ENCODE measurements at places on chromosomes 13 and 19.

DNA sequence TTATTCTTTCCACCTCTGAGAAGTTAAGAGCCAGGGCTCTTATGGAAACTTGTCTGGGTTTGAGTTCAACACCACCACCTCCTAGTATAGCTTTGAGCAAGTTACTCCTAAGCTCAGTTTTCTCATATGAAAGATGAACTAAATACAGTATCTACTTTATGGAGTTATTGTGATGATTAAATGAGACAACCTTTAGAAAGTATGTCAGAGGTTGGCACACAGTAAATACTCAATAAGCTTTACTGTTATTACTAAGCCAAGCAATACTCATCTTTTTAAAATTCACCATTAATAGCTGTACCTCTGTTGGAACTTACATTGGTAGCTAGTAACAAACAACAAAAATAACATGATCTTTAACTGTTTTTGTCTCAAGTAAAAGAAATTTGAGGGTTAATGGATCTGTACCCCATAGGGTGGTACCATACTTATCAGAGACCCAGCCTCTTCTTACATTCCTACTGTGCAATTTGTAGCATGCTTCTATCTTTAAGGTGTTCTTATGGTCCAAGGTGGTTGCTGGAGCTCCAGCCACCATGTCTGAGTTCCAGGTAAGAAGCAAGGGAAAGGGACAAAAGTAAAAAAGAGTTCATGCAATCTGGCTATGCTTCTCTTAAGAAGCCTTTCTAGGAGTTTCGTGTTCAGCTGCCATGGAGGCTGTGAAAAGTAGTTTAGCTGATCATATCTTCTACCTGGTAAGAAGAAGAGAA lies 24.1 kb upstream of the NDFIP2 start:
- no peak for DNase-seq

GRCh38 chr19:18484992-18485391 lies 36.9 kb downstream of the ELL start:
- DNase-seq = no peak

DNA sequence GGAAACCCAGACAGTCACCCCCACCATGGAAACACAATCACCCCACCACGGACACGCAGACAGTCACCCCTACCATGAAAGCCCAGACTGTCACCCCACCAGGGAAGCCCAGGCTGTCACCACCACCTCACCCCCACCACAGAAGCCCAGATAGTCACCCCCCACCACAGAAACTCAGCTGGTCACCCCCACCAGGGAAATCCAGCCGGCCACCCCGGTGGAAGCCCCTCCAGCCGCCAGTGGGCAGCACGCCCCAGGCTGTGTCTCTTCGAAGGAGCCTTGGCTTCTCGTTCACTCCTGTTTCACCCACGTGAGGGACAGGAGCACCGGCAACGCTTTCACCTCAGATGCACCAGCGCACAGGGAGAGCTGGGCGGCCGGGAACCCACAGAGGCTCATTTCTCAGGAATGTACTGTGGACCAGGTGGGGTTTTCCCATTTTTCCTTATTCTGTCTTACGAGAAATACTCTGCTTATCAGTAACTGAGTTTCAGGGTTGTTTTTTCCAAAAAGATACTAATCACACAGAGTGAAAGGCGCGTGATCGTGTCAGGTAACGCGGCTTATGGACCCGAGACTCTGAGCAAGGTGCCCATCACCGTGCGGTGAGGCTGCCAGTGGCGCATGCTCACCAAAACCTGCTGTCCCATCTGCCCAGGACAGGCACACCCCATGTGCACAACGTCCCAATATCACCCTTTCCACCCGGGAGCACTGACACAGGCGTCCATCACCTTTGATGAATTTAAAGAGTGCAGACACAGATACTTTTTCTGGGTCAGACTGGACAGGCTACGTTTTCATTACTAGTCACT lies 28.0 kb downstream of the CARS2 start:
- peak; percentile 25 for DNase-seq

- DNase-seq = peak; percentile 86
Measured at GRCh38 chr13:19957320-19958154, 990 bp upstream of the ZMYM2 start.

DNA sequence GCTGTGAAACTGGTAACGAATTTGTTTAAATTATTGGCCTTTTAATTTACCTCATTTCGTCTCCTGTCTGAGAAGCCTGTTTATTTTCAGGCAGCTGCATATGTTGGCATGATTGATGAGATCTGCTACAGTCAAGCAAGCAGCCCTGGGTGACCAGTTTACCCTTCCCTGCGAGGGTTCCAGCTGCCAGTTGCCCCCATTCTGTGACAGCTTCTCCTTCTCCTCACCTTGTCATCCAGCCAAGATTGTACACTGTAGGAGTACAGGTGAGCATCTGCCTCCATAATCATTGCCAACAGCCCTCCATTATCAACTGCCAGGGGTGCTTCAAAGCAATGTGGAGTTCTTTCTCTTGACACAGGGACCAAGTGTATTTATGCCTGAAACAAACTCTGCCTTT lies 1979.9 kb upstream of the PRR20A start:
- DNase-seq = no peak

DNA sequence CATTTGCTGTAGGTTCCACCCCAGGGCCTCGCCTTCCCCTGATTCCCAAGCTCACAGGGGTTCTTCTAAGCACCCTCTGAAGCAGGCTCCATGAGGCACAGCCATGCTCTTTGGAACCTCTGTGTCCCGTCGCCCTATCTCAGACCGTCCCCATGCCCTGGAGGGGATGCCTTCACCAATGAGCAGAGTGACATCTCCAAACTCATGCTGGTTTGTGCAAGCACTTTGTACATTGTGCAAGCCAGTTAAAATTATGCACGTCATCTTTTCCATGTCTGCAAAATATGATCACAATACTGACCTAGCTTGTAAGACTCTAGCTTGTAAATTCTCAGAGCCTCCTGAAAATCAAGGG lies 46.5 kb upstream of the RAP2A start:
- DNase-seq = no peak

- no peak for DNase-seq
Measured at GRCh38 chr13:110017379-110017778, 231.0 kb upstream of the IRS2 start.

GRCh38 chr19:1503089-1503924 lies 9.5 kb downstream of the ADAMTSL5 start:
- DNase-seq = peak; percentile 73

GRCh38 chr13:83190020-83190419 lies 692.3 kb downstream of the SLITRK1 start:
- no peak for DNase-seq

GRCh38 chr19:5262721-5263120 lies 77.9 kb downstream of the PTPRS start:
- no peak for DNase-seq
